ENCODE measurements at places on chromosomes 1 and 21.

DNA sequence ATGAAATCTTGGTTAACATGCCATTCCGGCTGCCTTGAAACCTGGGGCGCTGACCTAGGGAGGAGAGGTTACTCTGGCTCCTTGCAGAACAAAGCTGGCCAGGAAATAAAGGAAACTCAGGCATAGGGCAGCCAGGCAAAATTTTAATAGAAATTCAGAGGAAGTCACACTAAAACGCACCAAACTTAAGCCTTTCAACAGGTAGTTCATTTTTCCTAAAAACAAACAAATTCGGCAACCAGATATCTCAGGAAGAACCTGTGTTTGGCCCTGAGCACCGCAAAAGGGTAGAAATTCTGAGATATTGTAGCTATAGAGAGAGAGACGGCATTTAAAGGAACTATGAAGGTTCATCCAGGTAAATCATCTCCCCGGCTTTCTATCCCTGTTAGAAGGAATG is 13.1 kb downstream of the LYST start:
- DNase-seq = no peak

GRCh38 chr1:76830373-76830772 is 36.9 kb upstream of the ST6GALNAC5 start:
- DNase-seq = no peak

- DNase-seq = no peak
Observed at GRCh38 chr21:46607636-46608035, 2.8 kb upstream of the S100B start.

DNA sequence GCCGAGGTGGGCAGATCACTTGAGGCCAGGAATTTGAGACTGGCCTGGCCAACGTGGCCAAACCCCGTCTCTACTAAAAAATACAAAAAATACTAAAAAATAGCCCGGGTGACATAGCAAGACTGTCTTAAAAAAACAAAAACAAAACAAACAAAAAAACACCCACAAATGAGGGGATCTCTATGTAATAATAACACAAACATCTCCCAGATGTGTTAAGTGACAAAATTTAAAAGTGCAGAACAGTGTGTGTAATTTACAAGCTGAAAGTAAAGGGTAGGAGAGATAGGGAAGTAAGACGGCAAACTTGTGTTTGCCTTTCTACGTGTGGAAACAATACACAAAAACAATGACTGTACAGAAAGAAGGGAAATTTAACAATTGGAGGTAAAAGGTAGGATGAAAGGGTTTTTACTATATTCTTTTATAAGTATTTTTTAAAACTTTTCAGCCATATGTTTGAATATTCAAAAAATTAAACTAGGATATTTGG is 36.3 kb downstream of the ARID4B start:
- no peak for DNase-seq
